ENCODE measurements at places on chromosomes 6 and 20.

DNA sequence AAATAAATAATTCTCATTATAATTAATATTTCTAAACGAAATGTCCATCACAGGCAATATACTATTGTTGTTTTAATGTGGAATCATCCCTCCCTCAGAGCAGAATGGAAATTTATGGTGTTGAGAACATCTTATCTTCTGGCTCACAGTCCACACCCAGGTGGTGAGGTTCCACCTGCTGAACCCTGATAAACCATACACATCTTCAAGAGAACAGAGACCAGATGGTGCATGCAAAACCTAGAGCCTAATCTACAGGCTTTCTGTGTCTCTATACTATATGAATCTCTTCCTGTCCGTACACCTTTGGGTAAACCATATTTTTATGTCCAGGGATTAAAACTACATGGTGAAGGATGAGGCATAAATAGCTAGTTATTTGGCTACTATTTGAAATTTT lies 52.3 kb upstream of the UFL1 start:
- DNase-seq = no peak

- no peak for DNase-seq
Observed at GRCh38 chr6:150347845-150348244, 21.0 kb upstream of the IYD start.

GRCh38 chr20:45368221-45368980 lies 5.4 kb downstream of the SYS1 start:
- DNase-seq = no peak

GRCh38 chr6:140897349-140897748 lies 1235.4 kb upstream of the GJE1 start:
- DNase-seq = peak; percentile 8

- DNase-seq = no peak
Observed at GRCh38 chr6:22664968-22665367, 95.6 kb downstream of the HDGFL1 start.

GRCh38 chr20:14821251-14821650 lies 483.8 kb upstream of the FLRT3 start:
- DNase-seq = no peak

GRCh38 chr6:26457264-26457805 lies 420 bp upstream of the BTN2A1 start:
- DNase-seq = peak; percentile 28

- no peak for DNase-seq
Observed at GRCh38 chr6:122081921-122082320, 317.5 kb upstream of the HSF2 start.

Data from urothelium cell line (cell line).